ENCODE measurements at places on chromosomes 4 and X.

GRCh38 chrX:126658447-126658846 is 105.8 kb upstream of the DCAF12L1 start:
- DNase-seq = no peak

- no peak for DNase-seq
Observed at GRCh38 chr4:185888676-185889075, 76.7 kb upstream of the SORBS2 start.

DNA sequence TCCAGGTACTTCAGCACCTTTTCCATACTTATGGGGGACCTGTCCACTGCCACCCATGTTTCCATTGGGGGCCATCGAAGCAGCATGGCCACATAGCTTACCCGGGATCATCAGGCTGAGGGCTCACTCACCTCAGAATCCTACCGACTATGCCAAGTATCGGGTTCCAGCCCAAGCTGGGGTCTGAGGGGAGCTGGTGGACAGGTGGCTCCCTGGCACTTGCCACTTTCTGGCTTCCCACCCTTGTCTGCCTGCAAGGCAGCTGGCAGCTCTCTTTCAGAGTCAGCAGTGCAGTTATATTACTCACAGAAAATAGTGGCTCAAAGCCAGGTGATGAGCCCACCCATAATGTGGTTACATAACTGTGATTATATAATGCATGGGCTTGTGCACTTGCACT is 1153.8 kb downstream of the STIM2 start:
- DNase-seq = no peak

DNA sequence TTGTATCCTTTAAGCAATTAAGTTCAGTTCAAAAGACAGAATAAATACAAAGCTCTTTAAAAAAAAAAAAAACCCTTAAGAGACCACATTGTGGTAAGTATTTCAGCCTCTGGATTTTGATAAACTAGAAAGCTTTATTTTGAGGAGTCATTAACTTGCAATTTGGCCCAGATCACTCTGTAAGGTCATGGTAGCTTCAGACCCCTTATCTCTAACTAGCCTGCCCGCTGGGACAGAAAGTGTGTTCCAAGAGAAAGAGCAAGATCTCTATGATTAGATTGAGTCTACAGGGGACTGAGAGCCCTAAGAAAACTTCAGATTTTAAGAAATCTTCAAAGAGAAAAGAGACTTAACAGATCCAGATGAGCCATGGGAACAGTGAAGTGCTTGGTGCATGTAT is 45.6 kb downstream of the GALNT7 start:
- DNase-seq = no peak

GRCh38 chr4:47698837-47699236 is 139.0 kb downstream of the CORIN start:
- no peak for DNase-seq

DNA sequence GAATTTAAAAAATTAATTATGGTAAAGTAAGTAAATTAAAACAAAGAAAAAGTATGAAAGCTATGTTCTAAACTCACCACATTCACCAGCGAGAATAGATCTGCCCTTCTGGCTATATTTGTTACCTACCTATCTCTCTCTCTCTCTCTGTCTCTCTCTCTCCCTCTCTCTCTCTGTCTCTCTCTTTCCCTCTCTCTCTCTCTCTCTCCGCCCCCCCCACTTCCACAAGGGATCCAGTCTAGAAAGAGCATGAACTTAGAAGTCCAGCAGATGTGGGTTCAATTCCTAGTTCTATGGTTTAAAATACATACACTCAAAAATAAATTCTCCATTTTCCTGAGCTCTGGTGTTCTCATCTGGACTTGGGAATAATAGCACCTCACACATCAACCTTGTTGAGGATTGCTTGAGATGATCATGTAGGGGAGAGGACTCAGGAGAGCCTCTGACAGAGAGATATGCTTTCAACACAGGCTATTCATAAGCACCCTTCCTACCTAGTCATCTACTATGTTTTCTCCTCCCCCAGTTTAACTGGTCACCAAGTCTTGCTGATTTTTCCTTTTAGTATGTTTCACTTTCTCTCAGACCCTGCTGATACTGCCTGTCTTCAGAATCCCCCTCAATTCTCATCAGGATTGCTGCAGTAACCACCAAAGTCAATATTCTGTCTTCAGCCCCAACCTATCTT is 64.7 kb downstream of the SLC7A11 start:
- no peak for DNase-seq
